ENCODE measurements at places on chromosomes 3 and 15.

- peaks cover 6% of the 10 kb centered on the region for H3K27me3 ChIP-seq
- H3K4me3 ChIP-seq = no peak overlapping the region
- H3K4me1 ChIP-seq = no peaks in the 10 kb centered on the region
- DNase-seq = no peak
- no peak overlapping the region for H3K27ac ChIP-seq
- H3K36me3 ChIP-seq = no peaks in the 10 kb centered on the region
Observed at GRCh38 chr15:27095886-27096624, 125.1 kb downstream of the GABRG3 start.

- no peak overlapping the region for H3K4me3 ChIP-seq
- no peak overlapping the region for H3K27ac ChIP-seq
- no peak for DNase-seq
- H3K4me1 ChIP-seq = no peaks in the 10 kb centered on the region
- H3K36me3 ChIP-seq = no peaks in the 10 kb centered on the region
- no peaks in the 10 kb centered on the region for H3K27me3 ChIP-seq
Observed at GRCh38 chr3:155204851-155205250, 88.6 kb downstream of the STRIT1 start.

DNA sequence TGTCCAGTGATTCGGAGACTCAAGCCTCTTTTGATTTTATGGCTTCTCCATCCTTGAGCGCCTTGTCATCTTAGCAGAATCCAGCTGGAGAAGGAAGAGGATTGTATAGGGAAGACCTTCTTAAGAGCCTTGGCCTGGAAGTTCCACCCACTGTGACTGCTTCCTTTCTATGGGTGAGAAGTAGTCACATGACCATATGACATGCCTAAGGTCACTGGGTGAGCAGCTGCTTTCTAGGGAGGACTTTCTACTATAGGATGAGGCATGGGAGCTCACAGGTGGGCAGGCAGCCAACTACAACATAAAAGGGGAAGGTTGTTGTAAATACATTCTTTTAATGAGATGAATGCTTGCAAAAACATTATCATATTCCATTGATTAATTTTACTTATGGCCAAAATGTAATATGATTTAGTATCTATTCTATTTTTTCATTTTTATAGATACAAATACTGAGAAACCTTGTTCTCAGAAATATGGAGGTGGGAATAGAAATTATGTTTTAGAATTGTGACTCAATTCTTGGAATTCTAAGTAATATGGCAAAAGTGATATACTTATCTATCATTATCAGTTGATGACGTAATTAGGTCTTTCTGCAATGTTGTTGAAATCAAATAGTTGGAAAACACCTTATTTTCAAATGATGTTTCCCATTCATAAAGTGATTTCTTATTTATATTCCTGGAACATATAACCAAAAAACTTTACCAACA is 53.6 kb upstream of the MINAR1 start:
- no peaks in the 10 kb centered on the region for H3K4me1 ChIP-seq
- H3K27ac ChIP-seq = no peak overlapping the region
- H3K27me3 ChIP-seq = no peaks in the 10 kb centered on the region
- DNase-seq = no peak
- no peak overlapping the region for H3K4me3 ChIP-seq
- no peaks in the 10 kb centered on the region for H3K36me3 ChIP-seq

GRCh38 chr15:58423831-58424608 is 7.8 kb upstream of the LIPC start:
- H3K36me3 ChIP-seq = no peaks in the 10 kb centered on the region
- H3K4me1 ChIP-seq = peaks cover 12% of the 10 kb centered on the region
- no peak overlapping the region for H3K4me3 ChIP-seq
- DNase-seq = no peak
- no peak overlapping the region for H3K27ac ChIP-seq
- no peaks in the 10 kb centered on the region for H3K27me3 ChIP-seq

- H3K36me3 ChIP-seq = no peaks in the 10 kb centered on the region
- DNase-seq = no peak
- H3K27me3 ChIP-seq = peaks cover 28% of the 10 kb centered on the region
- H3K4me3 ChIP-seq = no peak overlapping the region
- H3K4me1 ChIP-seq = no peaks in the 10 kb centered on the region
Observed at GRCh38 chr15:25838871-25839195, 24.3 kb downstream of the ATP10A start.

GRCh38 chr15:47720555-47720954 is 3.2 kb downstream of the SEMA6D start:
- no peaks in the 10 kb centered on the region for H3K36me3 ChIP-seq
- no peaks in the 10 kb centered on the region for H3K4me1 ChIP-seq
- H3K4me3 ChIP-seq = no peak overlapping the region
- H3K27ac ChIP-seq = no peak overlapping the region
- no peak for DNase-seq
- peaks cover 13% of the 10 kb centered on the region for H3K27me3 ChIP-seq

- DNase-seq = no peak
- H3K4me1 ChIP-seq = no peaks in the 10 kb centered on the region
- no peak overlapping the region for H3K27ac ChIP-seq
- no peak overlapping the region for H3K4me3 ChIP-seq
- H3K27me3 ChIP-seq = no peaks in the 10 kb centered on the region
Observed at GRCh38 chr15:101200181-101200580, 51.7 kb downstream of the CHSY1 start.

DNA sequence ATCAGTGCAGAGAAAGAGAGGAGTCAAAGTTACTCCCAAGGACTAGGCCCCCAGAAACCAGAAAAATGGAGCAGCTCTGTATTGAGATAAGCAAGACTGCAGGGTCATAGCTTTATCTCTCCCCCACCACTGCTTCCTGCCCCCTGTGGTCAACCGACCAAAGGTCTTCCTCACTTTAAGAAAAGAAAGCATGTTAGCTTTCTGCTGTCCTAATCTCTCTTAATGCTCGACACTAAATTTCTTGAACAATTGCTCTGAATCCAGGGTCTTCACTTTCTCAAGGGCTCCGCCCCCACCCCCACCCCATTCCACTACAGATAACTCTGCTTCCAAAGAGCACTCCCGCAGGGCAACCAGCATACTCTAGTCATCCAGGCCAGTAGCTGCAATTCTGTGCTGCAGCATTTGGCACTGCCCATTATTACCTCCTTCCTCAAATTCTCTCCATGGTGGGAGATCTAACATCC is 31.9 kb downstream of the TNIK start:
- DNase-seq = no peak
- no peaks in the 10 kb centered on the region for H3K36me3 ChIP-seq
- no peaks in the 10 kb centered on the region for H3K27me3 ChIP-seq
- no peaks in the 10 kb centered on the region for H3K4me1 ChIP-seq
- H3K4me3 ChIP-seq = no peak overlapping the region

- H3K27ac ChIP-seq = peak overlapping the region; percentile 50
- no peaks in the 10 kb centered on the region for H3K27me3 ChIP-seq
Observed at GRCh38 chr15:73539212-73540128, 93.7 kb downstream of the NPTN start.

DNA sequence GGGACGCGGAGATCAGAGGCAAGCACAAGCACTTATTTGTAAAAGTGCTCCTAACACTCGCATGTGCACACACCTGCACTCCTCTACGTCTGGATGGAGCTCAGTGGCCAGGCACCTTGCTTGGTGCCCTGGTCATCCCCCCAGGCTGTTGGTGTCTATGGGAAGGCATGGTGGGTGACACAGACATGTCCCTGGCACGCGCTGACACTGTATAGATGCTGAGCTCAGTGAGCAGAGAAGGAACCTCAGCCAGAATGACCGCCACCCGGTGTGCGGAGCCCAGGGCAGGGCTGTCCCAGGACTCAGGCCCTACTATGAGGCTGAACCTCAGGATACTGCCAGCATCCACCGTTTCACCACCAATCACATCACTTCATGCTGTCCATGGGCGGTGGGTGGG is 64.5 kb downstream of the NIPA2 start:
- H3K4me1 ChIP-seq = no peaks in the 10 kb centered on the region
- H3K4me3 ChIP-seq = no peak overlapping the region
- no peaks in the 10 kb centered on the region for H3K27me3 ChIP-seq
- no peak for DNase-seq
- H3K27ac ChIP-seq = no peak overlapping the region
- H3K36me3 ChIP-seq = no peaks in the 10 kb centered on the region

GRCh38 chr15:85128621-85129020 is 147.0 kb downstream of the PDE8A start:
- no peak overlapping the region for H3K4me3 ChIP-seq
- no peak for DNase-seq
- peaks cover 22% of the 10 kb centered on the region for H3K4me1 ChIP-seq
- H3K27ac ChIP-seq = no peak overlapping the region

DNA sequence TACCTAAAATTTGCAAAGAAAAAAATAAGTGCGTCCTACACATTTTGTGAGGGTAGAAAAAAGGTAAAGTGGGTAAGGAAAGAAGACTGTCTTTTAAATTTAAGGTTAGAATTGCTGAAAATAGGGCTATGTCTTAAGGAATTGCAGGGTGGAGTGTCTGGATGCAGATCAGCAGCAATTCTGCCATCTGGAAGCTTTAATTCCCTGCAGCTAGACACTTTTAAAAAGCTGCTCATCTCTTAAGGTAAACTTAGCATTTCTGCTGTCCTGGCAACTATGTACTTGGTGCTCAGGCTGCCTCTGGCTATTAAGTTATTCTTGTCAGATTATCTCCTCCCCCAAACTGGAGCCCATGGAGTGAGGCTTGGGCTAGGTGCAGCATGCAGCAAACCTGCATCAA is 420.2 kb downstream of the SI start:
- no peaks in the 10 kb centered on the region for H3K4me1 ChIP-seq
- DNase-seq = no peak
- H3K27ac ChIP-seq = no peak overlapping the region
- H3K4me3 ChIP-seq = no peak overlapping the region
- no peaks in the 10 kb centered on the region for H3K36me3 ChIP-seq

DNA sequence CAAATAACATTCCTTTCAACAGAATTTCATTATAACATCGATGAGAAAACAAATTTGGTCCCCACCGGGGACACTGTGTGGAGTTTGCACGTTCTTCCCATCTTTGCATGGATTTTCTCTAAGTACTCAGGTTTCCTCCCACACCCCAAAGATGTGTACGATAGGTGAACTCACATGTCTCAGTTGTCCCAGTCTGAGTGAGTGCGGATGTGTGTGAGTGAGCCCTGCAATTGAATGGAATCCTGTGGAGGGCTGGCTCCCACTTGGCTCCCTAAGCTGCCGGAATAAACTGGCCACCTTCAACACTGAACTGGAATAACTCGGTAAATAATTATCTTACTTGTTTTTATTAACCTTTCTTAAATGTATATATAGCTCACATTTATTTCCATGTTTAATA is 77.0 kb downstream of the TRANK1 start:
- H3K27me3 ChIP-seq = no peaks in the 10 kb centered on the region
- no peaks in the 10 kb centered on the region for H3K36me3 ChIP-seq
- no peak overlapping the region for H3K4me3 ChIP-seq

- no peak overlapping the region for H3K27ac ChIP-seq
- no peaks in the 10 kb centered on the region for H3K4me1 ChIP-seq
- no peaks in the 10 kb centered on the region for H3K36me3 ChIP-seq
- no peak overlapping the region for H3K4me3 ChIP-seq
- DNase-seq = no peak
Observed at GRCh38 chr3:180267202-180267843, 230.6 kb upstream of the PEX5L start.

GRCh38 chr15:31977812-31978661 is 52.3 kb upstream of the CHRNA7 start:
- H3K4me1 ChIP-seq = no peaks in the 10 kb centered on the region
- no peak overlapping the region for H3K27ac ChIP-seq
- H3K27me3 ChIP-seq = peaks cover 5% of the 10 kb centered on the region
- H3K36me3 ChIP-seq = no peaks in the 10 kb centered on the region
- no peak for DNase-seq
